Thymus (tissue), 14 donors: ENCODE measurements at places on chromosomes 12 and 14. TPM values are rescaled to one million over a fixed set of nuclear protein-coding genes. Genes with fewer than 3 reads are reported as not detected.

DNA sequence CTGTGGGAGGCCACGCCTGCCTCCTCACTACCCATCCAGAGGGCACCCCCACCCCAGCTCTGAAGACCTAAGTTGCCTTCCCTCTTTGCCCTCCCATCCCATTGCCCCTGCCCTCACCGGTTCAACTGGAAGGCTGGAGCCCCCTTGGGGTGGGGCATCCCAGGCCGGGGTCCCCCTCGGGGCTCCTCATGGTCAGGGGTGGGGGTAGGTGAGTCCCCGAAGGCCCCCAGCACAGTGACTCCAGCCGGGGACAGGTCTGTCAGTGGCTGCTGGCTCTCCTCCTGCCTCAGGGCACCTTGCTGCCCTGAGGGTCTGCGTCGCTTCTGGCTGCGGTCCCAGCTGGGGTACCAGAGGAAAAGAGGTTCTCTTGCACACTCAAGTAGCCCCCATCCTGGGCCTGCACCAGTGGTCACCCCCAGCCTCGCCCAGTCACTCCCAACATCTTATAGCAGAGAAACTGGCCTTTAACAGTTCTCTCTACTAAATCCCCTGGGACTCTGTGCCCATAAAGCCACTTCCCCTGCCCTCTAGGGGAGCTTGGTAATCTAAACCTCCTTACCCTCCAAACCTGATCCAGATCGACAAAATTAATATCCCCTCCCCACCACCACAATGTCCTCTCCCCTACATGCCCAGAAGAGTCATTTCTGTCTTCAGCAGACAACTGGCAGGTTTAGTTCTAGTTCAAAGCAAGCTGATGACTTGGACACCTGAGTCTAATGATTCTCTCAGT, 5.1 kb downstream of the PIANP start:
- DNase-seq: no peak

GRCh38 chr14:35825968-35826217, 245 bp upstream of the BRMS1L start:
- no peak for DNase-seq

DNA sequence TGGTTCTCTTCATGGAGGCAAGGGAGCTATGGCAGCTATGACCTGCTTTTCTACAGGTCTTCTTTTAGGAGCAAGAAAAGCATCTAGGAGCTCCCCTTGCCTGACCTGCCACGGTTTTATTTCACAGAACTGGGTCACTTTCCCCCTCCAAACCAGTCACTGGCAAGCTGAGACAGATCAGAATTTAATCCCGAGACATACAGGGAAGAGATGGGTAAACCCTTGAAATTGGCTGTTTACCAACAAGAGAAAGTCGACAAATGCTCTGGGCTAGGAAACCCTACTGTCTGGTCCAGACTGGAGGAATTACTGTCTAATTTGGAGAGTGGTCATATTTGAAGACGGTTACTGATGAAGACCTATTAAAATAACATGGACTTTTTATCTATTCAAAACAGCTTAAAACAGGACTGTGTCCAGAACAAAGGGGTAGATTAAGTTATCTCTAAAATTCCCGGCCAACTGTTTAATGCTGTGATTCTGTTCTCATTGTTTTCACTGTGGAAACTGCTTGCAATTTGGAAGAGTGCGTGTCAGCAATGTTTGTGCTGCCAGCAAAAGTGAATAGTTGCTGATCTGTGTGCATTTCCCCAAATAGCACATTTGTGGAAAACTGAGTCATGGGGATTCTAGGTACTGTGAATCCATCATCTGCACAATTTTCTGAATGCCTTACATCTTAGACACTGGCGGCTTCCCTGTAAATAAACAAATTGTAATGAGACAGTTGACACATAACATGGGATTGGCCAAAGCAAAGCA, 73.4 kb upstream of the EEA1 start:
- DNase-seq: no peak

DNA sequence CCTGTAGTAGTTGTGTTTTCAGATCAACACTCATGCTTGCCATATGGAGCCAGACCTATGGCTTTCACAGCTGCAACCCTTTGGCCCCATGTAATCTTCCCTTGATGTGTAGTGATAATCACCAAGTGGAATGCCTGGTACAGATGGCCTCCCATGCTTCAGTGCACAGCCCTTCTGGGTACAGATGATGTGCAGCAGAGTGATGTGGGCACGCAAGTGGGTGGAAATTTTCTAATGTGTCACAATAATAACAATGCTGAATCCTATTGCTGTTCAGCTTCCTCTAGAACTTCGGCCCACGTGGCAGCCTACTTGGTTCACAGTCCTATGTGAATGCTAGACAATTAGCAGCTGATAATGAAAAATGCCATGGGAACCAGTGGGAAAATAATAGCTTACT, 188.1 kb downstream of the SNAPC1 start:
- DNase-seq: no peak

DNA sequence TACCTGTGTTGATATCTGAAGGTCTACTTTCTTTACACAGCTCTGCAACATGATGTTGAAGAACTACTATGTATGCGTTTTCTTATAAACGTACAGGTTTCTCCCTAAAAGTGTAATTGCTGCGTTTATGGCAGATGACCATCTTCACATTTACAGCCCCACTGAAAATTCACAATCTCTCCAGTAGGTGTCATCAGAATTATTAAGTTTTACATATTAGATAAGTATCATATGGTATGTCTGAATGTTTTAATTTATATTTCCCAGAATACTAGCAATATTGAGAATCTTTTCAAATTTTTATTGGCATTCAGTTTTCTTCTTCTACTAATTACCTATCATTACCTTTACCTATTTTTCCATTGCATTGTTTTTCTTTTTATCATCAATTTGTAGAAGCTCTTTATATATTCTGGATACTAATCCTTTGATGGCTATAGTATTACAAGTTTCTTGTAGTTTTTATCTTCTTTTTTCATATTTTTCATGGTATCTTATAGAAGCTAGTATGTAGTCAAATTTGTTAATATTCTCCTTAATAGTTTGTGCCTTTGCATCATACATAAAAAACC, 123.5 kb downstream of the CAPZA3 start:
- no peak for DNase-seq

GRCh38 chr12:16435875-16436554, 88.6 kb downstream of the MGST1 start:
- DNase-seq: no peak

GRCh38 chr12:5588176-5588575, 156.3 kb downstream of the NTF3 start:
- no peak for DNase-seq

GRCh38 chr12:110084314-110085015, 36.1 kb upstream of the C12orf76 start:
- DNase-seq: no peak

GRCh38 chr14:103281496-103282231, 52.4 kb upstream of the EIF5 start:
- DNase-seq: no peak

DNA sequence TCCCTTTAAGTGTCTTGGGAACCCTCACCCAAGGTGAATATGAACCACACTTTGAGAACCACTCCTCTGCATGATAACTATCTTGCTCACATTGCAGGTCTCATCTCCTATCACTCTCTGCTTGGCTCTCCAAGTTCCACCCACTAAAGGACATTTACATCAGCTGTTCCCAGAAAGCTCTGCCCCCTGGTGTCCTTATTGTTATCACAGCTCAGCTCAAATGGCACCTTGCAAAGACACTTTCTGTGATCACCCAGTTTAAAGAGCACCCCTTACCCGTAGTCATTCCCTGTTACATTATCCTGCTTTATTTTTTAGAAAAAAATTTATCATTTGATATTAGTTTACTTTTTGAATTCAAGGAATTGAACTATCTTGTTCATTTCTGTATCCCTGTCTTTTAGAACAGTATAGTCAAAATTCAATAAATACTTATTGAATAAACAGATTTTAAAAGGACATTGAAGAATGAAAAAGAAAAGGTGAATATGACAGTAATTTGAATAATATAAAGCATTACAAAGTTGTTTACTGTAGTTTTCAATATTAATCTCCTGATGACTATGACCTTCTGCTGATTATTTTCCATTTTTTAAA, 20.5 kb upstream of the GUCY2C start:
- DNase-seq: peak; percentile 30

DNA sequence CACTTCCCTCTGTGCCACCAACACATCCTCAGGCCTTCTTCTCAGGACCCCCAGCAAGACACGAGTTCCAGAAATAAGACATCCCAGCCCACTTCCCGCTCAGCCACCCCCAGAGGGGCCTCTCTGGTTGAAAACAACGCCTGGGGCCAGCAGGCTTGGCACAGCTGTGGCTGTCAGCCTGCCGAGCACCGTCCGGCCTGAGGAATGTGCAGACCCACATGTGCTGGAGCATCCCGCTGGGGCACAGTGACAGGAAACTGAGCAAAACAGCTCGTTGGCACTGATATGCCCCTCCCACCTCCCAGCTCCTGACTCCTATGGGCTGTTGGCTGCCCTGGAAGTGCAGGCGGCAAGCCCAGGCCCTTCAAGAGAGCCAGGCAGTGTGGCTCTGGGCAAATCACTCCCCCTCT, 1.4 kb downstream of the SYNE3 start:
- DNase-seq: no peak

- DNase-seq: no peak
Measured at GRCh38 chr12:96172981-96173380, 21.2 kb upstream of the ELK3 start.

DNA sequence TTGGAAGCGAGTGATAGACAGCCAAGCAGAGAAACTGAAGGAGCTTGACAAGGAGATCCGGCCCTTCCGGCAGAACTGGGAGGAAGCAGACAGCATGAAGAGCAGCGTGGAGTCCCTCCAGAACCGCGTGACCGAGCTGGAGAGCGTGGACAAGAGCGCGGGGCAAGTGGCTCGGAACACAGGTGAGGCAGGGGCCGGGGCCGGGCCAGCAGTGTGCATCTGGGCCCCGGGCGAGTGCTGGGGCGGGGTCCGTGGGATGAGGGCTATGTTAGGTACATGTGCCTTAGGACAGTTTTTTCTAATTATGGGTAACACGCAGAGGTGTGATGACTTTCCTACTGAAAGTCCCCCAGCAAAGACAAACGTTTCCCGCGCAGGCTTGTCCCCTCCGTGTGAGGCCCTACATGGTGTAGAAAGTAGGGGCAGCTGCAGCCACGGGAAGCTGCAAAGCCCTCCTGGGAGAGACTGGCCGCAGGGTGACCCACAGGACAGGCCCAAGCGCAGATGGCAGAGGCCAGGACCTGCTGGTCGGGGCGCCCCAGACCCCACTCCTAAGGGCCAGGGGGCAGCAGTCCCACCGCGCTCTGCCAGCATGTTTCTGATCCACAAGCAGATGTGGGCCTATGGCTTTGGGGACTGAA, 19.1 kb upstream of the AMN start:
- DNase-seq: no peak

DNA sequence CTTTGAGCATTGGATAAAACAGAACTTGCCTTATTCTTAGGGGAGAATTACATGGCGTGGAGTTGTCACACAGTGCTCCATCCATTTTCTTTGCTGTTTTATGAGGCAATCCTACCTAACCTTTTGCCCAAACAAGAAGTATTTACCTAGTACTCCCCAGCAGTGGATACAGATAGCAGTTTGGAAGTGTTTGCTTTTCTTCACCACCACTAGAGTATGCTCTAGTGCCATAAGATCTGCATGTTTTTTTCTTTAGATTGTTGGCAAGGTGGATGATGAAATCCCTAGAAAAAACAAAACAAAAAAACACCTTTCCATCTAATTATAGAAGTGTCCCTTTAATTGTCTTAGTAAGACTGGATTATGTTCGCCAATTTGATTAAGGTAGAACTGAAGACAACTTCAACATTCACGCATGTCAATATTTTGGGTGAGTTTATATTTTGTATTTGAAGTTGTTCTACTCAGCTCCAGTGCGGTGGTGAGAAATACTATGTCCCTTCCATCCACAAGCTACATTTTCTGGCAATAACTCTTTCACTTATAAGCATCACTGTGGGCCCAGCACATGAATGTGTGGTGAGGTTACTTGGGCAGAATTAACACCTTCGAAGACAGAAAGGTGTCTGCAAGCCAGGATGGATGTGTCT, 23.6 kb upstream of the TMEM260 start:
- DNase-seq: no peak

DNA sequence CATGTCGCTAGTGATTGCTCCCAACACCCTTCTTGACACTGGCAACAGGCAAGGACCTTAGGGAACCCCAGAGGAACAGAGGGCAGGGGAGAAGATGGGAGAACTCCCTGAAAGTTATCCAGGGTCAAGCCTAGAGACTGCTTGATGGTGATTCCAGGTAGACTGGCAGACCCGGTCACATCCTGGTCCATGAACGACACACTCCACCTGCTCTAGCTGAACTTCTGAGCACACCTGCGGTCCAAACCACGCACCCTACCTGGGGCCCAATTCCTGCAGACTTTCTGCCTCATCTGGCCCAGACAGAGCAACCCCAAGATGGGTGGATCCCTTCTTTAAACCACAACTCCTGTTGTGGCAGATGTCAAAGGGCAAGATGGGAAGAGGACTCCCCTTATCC, 34.2 kb downstream of the NCKAP5L start:
- no peak for DNase-seq

DNA sequence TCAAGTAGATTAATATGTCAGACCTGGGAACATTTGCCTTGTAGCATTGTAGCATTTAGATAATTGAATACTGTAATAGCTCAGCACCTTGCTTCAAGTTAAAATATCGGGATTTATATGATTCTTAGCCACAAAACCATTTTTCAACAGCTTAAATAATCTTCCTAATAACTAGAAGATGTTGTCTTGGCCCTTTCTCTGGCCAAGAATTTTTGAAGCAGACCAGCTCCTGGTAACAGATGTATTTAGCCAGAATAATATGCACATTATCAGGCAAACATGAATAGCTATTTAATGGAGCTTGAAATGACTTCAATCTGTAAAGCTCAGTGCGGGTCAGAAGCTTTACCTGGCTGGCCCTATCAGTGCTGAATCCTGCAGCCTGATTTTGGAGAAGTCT, 913.1 kb downstream of the AACS start:
- DNase-seq: no peak

DNA sequence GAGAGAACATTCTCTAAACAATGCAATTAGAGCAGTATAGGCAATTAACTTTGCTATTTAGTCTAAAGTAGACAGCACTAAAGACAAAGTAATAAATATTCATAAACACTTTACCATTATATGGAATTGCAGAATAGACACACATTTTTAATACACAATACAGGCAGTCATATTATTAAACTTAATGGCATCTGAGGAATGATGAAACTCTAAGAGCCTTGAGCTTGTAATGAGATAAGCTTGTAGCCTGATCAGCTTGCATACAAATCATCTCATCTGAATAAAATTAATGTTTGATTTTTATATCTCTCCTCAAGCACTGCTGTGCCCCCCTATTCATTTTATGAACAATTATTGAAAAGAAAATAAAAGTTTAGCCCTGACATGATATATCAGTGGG, 107.6 kb downstream of the MGAT4C start:
- no peak for DNase-seq

The APOF gene
- not detected for polyA plus RNA-seq

The LBHD2 gene
- polyA plus RNA-seq: 0.75 TPM

The LALBA gene
- polyA plus RNA-seq: 0.68 TPM

The BICDL1 gene
- 67.6 TPM for polyA plus RNA-seq
